ENCODE measurements at places on chromosomes 4 and X.

DNA sequence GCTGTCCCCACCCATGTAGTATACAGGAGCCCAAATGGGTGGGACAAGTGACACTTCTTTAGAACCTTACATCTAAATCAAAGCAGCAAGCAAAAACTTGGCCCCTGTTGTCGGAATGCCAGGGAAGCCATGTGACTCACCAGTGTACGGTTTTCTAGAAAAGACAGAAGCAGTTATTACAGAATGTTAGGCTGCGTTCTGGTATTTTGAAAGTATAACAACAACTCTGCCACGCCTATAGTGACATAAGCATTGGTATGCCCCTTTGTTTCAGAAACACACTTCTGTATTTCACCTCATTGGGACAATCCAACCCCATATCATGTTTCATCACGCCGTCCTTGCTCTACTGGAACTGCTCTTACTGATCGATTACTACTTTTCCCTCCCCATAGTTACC, 14.8 kb downstream of the PDHA1 start:
- no peak for DNase-seq

DNA sequence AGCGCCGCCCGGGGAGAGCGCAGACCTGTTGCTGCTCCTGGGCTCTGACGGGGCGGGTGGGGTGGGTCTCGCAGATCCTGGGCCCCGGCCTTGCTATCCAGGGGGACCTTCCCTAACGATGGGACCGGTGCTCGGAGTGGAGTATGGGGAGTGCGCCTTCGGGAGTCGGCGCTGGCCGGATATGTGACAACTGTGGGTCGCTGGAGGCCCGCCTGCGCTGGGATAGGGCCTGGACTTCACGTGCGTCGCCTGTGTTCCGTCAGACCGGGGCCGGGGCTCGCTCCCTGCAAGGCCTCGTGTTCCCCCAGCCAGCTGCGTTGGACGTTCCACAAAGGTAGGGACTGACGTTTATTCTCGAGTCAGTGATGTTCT, 1.3 kb downstream of the TBL1X start:
- no peak for DNase-seq

- DNase-seq = peak; percentile 62
Measured at GRCh38 chr4:109977854-109978501, 65.3 kb downstream of the EGF start.

DNA sequence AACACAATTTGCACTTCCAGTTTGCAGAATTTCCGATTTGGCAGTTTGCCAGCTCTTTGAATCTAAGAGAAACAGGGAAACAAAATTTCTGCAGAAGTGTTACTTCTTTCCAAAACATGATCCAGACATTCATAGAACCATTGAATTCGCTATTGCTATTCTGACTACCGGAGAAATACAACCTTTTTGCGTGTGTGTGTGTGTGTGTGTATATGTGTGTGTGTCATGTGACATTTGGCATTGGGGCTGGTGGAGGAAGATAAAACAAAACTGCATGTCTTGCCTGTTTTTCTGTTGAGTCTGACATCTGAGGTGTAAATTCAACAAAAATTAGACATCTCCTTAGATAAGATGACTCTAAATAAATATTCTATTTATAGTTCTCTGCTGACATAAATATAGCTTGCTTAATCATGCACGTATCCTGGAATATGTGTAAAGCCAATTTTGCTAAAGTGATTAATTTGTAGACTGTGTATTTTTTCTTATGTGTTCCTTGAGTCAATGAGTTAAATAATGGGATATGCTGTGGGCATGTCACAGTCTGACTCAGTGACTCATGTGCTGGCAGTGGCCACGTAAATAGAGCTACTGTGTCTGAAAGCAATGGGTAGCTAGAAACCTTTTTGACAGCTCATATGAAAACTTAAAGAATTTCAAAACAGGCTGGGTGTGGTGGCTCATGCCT, 98.9 kb downstream of the HPGD start:
- peak; percentile 66 for DNase-seq

GRCh38 chr4:131488772-131489171, 1660.3 kb upstream of the PCDH10 start:
- peak; percentile 86 for DNase-seq

DNA sequence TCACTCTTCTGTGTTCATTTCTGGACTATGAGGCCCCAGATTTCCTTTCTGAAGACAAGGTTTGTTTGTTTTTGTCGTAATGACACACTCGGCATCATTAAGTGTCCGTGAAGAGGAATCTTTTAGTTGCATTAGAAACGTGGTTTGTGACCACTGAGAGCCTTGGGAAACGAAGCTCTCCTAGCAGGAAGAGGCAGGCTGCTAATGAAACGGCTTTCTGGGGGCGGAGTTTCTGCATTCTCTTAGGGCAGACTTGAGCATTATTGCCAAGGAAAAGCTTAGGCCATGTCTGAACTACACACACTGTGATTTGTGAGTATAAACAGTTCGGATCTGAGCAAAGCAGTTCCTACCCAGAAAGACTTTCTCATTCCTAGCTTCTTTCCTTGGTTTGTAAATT, 64.0 kb downstream of the SOX3 start:
- peak; percentile 0 for DNase-seq

- DNase-seq = peak; percentile 36
Measured at GRCh38 chr4:133152831-133153481, 3.9 kb downstream of the PCDH10 start.

DNA sequence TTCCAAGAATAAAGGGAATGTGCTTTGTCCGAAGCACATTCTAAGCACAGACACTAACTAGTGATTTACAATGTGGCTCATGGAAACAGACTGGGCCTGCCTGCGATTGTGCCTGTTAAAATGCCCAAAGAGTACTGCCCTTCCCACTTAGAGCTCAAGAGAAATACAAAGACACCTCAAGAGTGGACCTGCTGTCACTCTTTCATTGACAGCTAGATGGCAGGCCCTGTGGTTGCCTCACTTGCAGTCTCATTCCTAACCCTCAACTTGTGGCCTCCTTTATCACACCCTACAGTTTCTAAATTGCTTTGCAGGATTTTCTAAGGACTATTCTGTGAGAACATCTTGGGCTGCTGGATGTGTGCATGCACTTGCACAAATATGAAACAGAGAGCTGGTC, 331.0 kb upstream of the EMCN start:
- DNase-seq = peak; percentile 6

GRCh38 chrX:111881715-111882114, 5.7 kb downstream of the TRPC5OS start:
- DNase-seq = no peak

- DNase-seq = peak; percentile 71
Measured at GRCh38 chr4:38368613-38369012, 295.4 kb upstream of the KLF3 start.

GRCh38 chr4:80219301-80220025, 22.2 kb downstream of the PRDM8 start:
- DNase-seq = peak; percentile 60

- peak; percentile 70 for DNase-seq
Measured at GRCh38 chr4:138090150-138090917, 151.8 kb downstream of the SLC7A11 start.

- no peak for DNase-seq
Measured at GRCh38 chrX:115021121-115021520, 3.7 kb upstream of the IL13RA2 start.

All from amniotic epithelial cell (primary cell).